ENCODE measurements at places on chromosomes 6 and 20.

DNA sequence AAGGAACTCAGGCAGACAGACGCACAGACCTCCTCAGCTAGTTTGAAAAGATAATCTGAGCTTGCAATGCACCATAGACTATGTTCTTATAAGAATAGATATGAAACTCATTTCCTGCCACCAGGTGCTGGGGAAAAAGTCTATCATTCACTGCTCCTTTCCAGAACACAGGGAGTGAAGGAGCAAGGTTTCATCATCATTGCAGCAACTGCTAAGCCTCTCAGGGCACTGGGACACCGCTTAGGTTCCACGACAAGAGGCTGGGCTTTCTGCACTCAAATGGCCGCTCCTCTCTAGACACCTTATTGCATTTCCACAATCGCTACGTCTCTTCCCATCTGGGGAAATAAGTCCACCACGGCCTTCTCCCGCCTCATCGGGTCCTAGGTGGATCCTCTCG is 418.5 kb upstream of the JARID2 start:
- no peak for DNase-seq

DNA sequence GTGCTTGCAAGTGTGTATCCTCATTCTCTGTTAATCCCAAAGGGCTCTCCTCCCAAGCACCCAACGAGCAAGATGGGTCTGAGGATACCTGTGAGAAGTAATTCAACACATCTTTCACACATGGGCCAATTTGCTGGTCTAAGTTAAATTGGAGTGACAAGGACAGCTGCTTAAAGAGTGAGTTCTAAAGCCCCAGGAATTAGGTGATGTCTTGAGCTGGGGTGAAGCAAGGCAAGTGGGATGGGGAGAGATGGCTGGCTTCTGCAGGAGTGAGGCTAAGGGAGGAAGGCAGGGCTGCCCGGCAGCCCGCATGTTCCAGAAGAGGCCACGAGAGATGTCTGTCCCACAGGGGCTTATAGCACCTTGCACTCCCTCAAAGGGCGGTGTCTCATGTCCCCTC is 288.5 kb downstream of the CDH26 start:
- DNase-seq: no peak

- DNase-seq: no peak
Observed at GRCh38 chr6:157685596-157686280, 137.3 kb upstream of the SNX9 start.

- no peak for DNase-seq
Observed at GRCh38 chr6:139407718-139408222, 33.3 kb upstream of the CITED2 start.

DNA sequence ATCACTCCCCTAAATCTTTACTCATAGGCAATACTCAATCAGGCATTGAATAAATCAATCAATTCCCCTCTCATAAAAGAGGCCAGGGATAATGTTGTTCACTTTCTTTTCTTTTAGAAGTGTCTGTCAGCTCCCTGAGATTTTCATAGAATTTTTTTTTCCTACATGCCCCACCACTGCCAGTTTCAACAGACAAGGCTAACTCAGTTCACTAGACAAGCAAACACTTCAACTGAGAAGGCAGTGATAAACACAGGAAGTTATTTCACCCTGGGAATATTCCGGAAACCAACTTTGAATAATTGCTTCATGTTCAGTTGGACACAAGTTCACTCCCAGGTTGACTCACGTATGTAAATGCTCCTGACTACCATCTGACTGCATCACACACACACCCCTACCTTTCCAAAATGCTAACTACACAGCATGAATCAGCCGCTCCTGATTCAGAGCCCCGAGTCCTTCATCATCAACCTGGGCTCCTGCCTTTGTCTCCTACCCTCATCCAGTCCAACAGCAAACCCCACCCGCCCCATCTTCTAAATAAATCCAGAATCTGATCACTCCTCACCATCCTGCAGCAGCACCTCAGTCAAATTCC is 143.9 kb downstream of the BCAS1 start:
- DNase-seq: peak; percentile 66

DNA sequence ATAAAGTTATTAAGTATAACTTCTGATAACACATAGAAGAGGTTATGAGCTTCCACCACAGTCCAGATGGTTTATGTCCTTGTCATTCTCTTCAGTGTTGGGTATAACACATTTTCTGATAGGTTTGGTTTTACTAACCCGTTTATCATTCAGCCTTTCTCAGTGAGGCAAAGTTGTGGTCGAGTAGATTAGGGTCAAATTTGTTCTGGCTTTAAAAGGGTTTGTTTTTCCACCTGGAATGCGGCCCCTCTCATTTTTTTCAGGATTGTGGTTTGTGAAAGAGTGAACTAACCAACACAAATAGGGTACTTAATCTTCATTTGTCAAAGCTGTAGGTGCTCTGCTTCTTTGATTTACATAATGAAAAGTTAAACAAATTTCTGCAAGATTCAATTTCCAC is 204.2 kb upstream of the ASCC3 start:
- no peak for DNase-seq

DNA sequence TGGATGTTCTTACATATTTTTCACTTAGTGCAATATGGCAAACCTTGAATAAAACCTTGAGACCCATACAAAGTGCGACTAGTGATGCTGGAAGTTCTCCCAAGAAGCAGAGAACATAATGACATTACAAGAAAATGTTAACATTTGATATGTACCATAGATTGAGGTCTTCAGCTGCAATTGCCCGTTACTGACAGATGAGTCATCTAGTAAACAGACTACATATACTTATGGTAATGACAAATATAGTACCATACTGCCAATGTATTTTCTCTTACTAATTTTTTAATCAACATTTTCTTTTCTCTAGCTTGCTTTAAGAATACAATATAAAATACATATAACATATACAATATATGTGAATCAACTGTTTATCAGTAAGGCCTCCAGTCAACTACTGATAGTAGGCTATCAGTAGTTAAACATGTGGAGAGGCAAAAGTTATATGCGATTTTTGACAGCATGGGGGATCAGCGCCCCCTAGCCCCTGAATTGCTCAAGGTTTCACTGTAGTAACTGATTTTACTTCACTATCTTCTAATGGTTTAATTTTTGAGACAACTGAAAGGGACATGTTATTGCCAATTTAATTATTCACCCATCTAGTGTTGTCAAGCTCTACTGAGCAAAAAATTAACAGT is 166.7 kb upstream of the ADGRB3 start:
- DNase-seq: no peak

DNA sequence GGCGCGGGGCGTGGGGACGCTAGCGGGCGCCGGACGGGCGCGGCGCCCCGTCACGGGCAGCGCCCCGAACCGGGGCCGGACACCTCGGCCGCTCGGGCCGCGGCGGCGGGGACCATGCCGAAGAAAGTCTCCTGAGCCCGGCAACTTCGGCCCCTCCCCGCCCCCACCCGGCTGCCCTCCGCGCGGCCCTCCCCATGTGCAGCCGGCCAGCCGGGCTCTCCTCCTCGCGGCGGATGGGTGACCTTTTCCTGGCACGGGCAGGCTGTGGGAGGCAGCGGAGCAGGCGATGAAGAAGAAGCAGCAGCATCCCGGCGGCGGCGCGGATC is 278 bp downstream of the UST start:
- DNase-seq: no peak

GRCh38 chr6:122825163-122825562 is 36.1 kb downstream of the SMPDL3A start:
- DNase-seq: no peak

GRCh38 chr6:80618953-80619352 is 512.5 kb downstream of the BCKDHB start:
- no peak for DNase-seq

DNA sequence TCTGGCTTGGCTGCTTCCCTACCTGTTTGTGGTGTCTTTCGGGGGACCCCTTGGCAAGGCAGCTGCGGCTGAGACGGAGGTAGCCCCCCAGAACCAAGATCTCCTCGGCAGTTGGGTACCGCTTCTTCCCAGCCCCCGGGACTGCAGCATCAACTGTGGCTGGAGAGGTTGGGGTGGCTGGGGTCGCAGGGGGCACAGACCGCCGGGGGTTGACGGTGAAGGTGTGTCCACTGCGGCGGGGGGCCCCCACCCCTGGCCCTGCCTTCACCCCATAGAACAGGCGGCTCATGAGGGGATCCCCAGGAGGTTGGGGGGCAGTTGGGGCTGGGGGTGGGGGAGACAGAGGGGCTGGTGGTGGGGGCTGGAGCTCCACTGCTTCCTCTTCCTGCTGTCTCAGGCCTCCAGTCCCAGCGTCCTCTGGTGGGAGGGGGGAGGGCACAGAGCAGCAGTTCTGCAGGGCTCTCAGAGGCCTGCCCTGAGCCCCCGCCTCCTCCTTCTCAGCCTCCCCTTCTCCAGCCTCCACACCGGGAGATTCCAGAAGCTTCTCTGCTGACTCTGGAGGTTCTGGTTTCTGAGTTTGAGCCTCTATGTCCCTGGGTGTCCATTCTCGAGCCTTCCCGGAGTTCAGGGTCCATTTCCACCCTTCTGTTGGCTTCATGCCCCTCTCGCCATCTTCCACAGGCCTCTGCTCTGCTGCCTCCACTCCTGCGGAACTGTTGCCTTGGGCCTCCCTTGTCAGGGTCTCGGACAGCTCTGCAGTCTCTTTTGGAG is 1.9 kb downstream of the PPP1R18 start:
- DNase-seq: no peak

DNA sequence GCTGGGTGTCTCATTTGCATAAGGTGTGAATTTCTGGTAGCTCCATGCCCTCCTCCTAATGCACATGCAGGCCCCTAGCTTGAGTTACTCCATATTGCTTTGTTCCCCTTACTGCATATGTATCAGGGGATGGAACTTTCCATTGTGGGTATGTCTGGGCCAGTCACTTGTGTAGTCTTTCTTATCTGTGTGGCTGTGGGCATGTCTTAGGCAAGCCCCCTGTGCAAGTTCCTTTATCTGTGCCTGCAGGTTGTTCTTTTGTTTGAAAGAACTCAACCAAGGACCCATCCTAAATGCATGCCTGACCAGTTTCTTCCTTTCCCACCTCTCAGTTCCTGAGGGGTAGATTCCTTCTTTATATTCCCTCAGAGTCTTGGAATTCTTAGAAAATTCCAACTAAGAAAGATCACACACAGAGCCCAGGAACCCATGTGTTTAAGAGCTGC is 23.6 kb downstream of the MBOAT1 start:
- DNase-seq: no peak

DNA sequence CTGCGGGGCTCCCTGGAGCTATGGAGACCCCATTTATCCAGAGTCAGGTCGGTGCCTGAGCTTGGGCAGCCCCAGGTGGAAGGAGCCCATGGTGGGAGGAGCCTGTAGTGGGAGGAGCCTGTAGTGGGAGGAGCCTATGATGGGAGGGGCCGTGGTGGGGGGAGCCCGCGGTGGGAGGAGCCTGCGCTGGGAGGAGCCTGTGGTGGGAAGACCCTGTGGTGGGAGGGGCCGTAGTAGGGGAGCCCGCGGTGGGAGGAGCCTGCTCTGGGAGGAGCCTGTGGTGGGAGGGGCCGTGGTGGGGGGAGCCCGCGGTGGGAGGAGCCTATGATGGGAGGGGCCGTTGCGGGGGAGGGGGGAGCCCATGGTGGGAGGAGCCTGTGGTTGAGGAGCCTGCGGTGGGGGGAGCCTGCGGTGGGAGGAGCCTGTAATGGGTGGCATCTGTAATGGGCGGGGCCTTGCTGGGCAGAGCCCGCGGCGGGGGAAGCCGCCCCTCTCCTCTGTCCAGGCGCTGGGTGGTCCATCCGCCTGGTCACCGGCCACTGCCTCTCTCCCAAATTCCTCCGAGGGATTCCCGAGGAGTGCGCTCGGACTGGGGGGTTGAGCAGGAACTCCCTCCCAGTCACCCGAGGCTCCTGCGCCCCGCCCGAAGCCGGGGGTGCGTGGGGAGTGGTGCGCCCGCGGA is 567 bp upstream of the FNDC11 start:
- peak; percentile 83 for DNase-seq

DNA sequence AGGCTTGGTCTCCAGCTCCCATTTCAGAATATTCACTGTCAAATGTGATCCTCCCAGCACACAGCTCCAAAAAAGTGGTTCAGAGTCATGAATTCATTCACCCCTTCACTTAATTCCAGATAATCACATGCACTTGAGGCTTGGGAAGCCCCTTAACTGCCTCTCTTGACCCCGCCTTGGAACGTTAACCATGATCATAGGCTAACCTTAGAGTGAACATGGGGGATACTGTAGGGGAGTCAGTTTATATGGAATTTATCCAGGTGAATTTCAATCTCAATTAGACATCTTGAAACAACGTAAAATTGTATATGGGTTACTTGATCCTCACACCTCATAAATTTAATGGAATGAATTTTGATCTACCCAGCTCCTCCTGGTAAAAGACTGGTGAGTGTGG is 346.8 kb upstream of the ARID1B start:
- DNase-seq: no peak

DNA sequence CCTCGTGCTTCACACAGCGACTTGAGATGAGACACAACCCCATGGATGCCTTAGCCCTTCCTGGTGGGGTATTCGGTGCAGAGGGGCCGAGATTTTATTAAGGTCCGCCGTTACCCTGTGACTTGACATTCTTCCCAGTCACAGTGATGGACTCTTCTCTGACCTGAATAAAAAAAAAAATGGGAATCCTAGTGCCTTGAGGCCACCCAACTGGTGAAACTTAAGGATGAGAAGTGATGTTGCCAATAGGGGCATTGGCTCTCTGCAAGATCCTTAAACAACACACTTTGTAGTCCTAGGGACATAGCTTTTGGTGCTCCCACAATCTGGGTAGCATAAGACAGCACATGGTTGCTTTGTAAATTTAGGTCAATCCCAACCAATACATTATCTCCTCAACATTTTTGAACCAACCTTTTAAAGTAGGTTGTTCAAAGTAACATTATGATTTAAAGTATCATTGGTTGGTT is 814 bp upstream of the ADNP start:
- DNase-seq: no peak

GRCh38 chr20:51961964-51962761 is 159.8 kb upstream of the SALL4 start:
- no peak for DNase-seq

GRCh38 chr6:10422737-10423034 is 7.8 kb upstream of the TFAP2A start:
- DNase-seq: no peak

DNA sequence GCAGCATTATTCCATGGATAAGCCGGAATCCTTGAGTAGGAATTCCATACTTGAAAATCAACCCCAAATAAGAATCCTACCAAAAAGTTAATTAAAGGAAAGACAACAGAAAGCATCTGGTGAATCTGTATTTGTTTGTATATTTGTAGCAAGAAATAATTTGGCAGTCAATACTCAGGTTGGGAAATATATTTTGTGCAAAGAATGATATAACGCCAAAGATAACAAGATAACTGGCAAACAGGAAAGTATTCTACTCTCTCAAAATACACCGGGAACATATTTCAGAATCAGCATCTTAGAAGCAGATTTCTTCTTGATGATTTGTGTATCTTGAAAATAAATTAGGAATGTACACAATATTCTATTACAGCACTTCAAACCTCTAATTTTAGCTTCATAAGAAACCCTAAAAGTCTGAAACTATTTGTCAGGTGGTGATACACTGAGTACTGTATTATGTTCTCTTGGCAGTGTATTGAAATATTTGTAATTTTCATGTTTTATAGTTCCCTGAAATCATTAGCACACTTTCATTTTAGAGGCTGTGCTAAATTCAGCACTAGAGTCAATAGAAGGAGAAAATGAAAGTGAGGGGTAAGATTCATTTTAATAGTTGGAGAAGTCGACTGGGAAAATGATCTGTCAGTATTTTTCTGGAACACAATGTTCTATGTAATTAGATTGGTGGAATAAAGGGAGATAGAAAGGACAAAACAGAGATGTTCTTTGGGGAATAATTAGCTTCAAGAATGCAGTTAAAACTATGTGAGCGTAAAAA is 879.7 kb upstream of the GJE1 start:
- no peak for DNase-seq

- no peak for DNase-seq
Observed at GRCh38 chr6:157679605-157680580, 143.2 kb upstream of the SNX9 start.

Data from T1000 (cell line).